ENCODE measurements at places on chromosomes 4 and X.
A peak's percentile ranks its signal among the peaks of the same experiment; 100 is the strongest.

DNA sequence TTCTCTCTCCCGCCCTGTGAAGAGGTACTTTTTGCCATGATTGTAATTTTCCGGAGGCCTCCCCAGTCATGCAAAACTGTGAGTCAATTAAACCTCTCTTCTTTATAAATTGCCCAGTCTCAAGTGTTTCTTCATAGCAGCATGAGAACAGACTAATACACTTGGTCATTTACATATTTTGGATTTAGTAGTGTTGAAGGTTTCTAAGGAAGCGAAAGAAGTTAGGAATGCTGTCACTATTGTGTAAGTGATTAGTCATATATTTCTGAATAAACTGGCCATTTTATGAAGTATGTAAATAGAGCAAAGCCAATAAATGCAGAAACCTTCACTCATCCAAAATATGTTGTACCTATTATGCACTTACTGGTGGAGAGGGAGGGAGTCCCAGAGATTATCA, 34.4 kb upstream of the GK2 start:
- no peak for DNase-seq

DNA sequence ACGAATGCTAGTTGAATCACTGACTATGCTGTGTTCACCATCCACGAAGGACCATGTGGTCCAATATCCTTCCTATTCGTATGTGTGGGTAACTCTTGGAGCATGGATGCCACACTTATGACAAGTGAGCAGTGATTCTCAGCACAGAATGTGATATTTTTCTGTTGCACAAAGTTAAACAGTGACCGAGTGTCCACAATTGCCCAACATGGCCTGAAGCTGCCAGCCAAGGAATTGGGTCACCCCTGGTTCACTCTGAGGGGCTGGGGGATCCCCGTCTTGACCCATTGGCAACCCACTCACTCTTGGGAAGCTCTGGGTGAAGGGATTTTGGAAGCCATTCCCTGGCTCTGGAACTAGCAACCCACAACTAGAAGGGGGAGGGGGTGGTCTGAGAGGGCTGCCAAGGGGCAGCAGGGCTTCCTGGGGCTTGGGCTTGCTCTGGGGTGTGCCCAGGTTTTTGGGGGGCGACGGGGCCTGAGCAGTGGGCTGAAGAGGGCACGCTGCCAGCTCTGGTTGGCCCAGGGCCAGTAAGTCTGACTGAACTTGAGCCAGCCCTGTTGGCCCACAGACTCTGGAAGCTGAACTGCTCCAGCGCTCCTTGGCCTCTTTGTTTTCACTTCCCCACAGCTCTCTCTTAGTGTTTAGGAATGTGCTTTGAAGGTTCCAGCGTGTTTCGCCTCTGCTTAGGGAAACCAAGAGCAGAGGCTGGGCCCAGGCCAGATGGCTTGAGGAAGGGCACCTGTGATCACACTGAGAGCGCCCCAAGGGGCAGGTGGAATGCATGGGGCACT, 43.1 kb upstream of the BCOR start:
- DNase-seq = no peak

DNA sequence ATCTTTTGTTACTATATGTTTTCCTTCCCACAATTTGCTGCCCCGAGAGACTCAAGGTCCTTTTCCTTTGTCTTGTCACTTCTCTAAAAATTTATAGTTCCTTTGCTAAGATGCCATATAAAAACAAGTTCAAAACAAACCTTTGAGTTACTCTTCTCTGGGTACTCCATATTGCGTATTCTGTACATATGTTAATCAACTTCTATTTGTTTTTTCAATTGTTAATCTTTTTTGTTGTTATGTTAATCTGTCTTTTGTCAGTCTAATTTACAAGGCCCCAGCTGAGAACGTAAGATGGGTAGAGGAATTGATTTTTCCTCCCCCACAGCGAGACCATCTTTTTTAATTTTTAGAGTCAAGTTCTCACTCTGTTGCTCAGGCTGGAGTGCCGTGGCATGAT, 7.2 kb upstream of the PPEF2 start:
- DNase-seq = no peak

- no peak for DNase-seq
These were observed 330.9 kb upstream of the PPP1R2C start for GRCh38 chrX:43108828-43109227.

DNA sequence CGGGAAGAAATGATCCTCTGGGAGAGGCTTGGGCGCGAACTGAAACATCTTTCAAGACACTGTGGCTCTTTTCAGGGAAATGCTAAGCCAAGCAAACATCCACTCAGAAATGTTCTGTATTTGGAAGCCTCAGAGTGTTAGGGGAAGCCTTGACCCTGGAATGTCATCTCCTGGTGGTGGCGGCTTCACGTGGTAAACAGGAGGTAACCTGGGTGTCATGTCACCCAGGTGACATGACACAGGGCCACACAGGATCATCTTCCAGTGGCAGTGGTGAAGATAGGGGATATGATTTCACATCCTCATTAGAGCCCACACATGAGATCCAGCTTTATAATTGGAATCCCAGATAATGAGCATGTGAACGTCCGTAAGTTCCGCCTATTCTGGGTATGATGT, 140.0 kb downstream of the TBL1X start:
- DNase-seq = no peak

DNA sequence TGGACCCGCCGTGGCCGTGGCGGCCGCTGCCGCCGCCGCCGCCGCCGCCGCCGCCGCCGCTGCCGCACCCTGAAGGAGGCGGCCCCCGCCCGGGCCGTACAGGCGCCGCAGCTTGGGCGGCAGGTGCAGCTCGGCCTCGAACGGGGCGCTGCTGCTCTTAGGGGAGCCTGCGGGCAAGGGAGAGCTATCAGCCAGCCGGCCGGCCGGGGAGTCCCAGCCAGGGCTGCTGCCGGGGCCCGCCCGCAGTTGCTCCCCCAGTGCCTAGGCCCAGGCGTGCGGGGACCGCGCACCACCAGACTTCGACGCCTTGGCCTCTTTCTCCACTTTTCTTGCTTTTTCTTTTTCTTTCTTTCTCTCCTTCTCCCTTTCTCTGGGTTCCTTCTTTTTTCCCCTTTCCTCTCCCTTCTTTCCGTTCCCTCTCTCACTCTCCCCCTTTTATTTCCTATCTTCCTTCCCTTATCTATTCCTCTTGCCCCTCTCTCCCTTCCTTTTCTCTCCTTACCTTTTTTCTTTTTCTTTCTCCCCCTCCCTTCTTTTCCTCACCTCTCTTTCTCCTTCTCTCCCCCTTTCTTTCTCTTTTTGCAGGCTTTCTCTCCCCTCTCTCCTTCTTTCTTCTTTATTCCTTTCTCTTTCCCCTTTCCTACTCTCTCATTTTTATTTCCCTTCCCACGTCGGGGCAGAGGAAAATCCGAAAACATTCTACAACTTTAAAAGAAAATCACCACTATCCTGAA, 2.0 kb downstream of the ARX start:
- no peak for DNase-seq

- peak; percentile 4 for DNase-seq
These were observed 86.3 kb upstream of the RAPGEF2 start for GRCh38 chr4:159016593-159017024.

DNA sequence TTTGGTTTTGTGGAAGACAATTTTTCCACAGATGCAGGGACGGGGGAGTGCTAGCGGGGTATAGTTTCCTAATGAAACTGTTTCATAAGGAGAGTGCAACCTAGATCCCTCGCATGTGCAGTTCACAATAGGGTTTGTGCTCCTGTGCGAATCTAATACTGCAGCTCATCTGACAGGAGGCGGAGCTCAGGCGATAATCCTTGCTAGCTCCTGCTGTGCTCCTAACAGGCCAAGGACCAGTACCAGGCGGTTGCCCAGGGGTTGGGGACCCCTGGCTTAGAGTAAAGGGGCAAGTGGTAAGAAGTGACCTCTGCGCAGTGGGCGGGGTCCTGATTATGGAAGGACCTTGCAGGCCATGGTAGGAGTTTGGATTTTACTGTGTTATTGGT, 3.8 kb downstream of the SCML1 start:
- no peak for DNase-seq

DNA sequence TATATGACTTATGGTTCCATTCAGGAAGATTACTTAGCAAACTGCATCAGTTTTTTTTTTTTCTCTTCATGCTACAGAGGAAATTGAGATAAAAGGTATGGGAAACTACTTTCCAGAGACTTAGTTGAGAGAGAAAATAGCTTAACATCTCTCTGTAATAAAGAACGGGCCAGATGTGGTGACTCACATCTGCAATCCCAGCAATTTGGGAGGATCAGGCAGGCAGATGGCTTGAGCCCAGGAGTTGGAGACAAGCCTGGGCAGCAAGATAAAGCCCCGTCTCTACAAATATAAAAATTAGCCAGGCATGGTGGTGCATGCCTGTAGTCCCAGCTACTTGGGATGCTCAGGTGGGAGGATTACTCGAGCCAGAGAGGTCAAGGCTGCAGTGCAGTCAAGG, 271.2 kb upstream of the TENM3 start:
- no peak for DNase-seq

- DNase-seq = no peak
These were observed 31.1 kb upstream of the MID1IP1 start for GRCh38 chrX:38770152-38770551.

GRCh38 chrX:139106069-139106468, 394.6 kb upstream of the FGF13 start:
- no peak for DNase-seq

DNA sequence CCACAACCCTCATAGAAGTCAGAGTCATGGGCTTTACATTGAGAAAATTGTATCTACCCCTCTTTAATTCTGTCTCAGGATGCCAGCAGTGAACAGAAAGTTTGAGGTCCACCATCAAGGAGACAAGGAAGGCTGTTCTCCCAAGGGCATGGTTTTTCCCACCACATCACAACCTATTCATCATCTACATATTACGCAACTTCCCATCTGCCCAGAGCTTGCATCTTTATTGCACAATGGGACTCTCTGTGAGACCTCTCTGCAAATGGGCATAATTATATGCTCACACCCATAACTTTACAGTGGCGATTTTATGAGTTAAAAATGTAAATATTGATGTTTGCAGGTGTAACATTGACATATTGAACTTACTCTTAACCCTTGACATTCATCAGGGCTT, 38.9 kb downstream of the PAGE2 start:
- DNase-seq = no peak

- DNase-seq = no peak
These were observed 21.5 kb downstream of the PDGFC start for GRCh38 chr4:156950090-156950489.

DNA sequence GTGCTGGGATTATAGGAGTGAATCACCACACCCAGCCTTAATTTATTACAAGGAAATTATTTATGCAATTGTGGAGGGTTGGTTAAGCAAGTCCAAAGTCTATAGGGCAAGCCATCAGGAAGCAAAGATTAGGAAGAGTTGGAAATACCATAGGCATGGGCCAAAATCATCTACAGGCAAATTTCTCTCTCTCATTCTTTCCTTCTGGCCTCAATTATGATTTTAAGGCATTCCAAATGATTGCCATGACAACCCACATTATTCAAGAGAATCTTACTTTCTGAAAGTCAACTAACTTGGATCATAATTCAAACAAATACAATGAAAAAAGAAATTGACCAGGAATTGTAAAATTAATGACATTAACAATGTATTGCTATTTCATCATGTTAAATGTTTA, 400.8 kb downstream of the GPM6A start:
- no peak for DNase-seq

GRCh38 chrX:23194885-23195554, 139.6 kb upstream of the PTCHD1 start:
- DNase-seq = no peak

DNA sequence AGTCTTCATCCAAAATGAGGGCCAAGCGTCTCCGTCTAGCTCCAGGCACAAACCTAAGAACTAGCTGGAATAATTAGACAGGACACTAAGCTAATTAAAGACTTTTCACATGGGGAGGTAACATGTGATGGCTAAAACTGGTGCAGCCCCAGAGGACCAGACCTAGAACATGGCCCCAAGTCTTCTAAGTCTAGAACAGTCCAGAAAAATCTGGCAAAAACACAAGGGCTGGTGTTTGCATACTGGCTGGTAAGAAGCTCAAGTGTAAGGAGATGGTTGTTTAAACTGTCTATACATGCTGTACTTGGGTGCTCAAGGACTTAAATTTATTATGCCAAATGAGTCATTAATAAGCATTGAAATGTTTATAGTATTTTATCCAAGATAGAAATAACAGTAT, 10.0 kb downstream of the SH3KBP1 start:
- DNase-seq = no peak

DNA sequence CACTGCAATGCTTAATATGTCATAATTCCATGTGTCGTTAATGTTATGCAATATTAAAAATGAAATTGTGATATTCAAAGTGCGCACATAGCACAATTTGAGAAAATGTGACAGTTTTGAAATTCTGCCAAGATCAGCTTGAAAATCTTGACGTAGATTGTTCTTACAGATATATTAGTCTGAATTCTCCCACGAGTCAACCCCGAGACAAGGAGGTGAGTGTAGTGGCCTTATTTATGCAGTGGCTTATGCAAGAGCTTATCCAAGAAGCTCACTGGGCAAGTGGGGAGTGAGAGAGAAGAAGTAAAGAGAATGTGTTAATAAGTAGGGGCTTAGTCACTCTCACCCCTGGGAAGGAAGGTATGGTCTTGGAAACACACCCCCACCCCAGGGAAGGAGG, 286.1 kb upstream of the STS start:
- DNase-seq = no peak

- DNase-seq = no peak
These were observed 726.6 kb downstream of the TRAM1L1 start for GRCh38 chr4:116358633-116359222.

- DNase-seq = no peak
These were observed 32.1 kb downstream of the HTT-AS start for GRCh38 chr4:3042226-3042625.

DNA sequence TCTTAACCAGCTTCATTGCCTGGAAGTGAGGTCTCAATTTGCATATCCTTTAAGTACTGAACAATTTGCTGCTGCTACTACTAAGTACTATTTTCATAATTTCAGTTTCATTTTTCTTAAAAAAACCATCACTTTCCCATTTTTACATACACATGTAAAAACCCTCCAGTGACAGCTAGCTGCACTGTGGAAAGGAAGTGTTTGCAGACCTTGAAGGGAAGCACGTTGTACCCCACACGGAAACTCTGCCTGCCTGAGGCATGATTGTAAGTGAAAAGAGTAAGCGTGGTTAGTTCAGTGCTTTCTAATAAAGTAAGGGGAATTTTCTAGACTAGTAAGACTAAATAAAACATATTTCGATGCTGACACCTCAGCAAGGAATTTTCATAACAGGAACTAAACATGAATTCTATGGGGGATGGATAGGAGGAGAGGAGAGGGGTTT, 103.6 kb downstream of the RAPGEF2 start:
- no peak for DNase-seq

- DNase-seq = no peak
These were observed 334.9 kb upstream of the ADGRL3 start for GRCh38 chr4:60865273-60865672.

- DNase-seq = no peak
These were observed 44.9 kb upstream of the ADAMTS3 start for GRCh38 chr4:72613959-72614358.

GRCh38 chr4:56786955-56787354, 34.5 kb downstream of the SPINK2 start:
- DNase-seq = no peak

DNA sequence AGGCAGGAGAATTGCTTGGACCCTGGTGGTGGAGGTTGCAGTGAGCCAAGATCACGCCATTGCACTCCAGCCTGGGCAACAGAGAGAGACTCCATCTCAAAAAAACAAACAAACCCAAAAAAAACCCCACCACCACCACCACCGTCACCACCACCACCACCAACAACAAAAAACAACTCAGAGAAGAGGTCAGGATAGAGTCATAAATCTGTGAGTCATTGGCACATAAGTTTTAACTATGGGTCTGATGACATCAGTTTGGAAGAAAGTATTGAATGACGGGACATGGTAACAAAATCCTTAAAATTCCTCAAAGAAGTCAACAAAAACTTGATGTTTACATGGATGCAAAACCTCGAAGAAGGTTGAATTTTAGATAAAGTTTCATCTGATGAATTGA, 288.0 kb upstream of the SFRP2 start:
- no peak for DNase-seq

All from nucleus accumbens (tissue), 56 donors.